CD8-positive, alpha-beta memory T cell (primary cell): ENCODE measurements at places on chromosomes 3 and 15. TPM values are rescaled to one million over a fixed set of nuclear protein-coding genes. Genes with fewer than 3 reads are reported as not detected.

GRCh38 chr3:113158171-113158570, 53.2 kb upstream of the BOC start:
- H3K27ac ChIP-seq: no peak overlapping the region
- H3K27me3 ChIP-seq: no peaks in the 10 kb centered on the region
- H3K4me1 ChIP-seq: no peaks in the 10 kb centered on the region
- no peaks in the 10 kb centered on the region for H3K36me3 ChIP-seq

- no peaks in the 10 kb centered on the region for H3K4me1 ChIP-seq
- no peaks in the 10 kb centered on the region for H3K27me3 ChIP-seq
- H3K36me3 ChIP-seq: no peaks in the 10 kb centered on the region
- DNase-seq: no peak
- no peak overlapping the region for H3K27ac ChIP-seq
- H3K4me3 ChIP-seq: no peak overlapping the region
These were observed 26.1 kb upstream of the LOXL1 start for GRCh38 chr15:73900095-73900712.

DNA sequence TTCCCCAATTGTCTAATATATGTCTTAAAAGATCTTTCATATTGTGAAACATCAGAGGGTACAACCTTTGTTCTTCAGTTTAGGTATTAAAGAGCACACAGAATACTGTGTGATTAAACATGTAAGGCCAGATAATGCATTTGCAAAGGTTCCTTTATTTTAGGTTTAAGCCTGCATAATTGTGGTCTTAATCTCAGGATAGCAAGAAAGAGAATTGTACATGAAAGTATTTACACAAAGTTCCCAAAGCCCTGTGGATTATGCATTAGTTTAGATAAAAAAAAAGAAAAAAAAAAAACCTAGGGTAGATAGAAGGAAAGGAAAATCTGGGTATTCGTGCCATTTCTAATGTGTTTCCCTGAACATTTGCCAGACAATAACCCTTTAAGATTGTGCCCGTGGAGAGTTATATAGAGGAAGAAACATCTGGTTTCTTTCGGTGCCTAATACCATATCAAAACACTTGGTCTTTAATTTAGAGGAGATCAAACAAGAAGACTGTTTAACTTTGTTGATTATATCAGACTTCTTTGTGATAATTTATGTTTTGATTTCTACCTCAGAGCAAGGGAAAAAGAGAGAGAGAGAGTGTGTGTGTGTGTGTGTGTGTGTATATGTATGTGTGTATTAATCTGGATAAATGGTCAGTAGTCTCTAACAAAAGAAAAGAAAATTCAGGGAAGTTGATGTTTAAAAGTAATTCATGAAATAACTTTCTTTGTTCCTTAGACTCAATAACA, 139.6 kb upstream of the CGNL1 start:
- no peaks in the 10 kb centered on the region for H3K27me3 ChIP-seq
- no peaks in the 10 kb centered on the region for H3K4me1 ChIP-seq
- no peak overlapping the region for H3K4me3 ChIP-seq
- no peak for DNase-seq

ZBBX gene
- total RNA-seq: not detected
